Stimulated activated CD8-positive, alpha-beta memory T cell treated with anti-CD3 and anti-CD28 coated beads, Interleukin-12 subunit alpha, Interleukin-12 subunit beta, amount 100 ng/mL, for 1 hour (primary cell): ENCODE measurements at places on chromosomes 7 and 10.

DNA sequence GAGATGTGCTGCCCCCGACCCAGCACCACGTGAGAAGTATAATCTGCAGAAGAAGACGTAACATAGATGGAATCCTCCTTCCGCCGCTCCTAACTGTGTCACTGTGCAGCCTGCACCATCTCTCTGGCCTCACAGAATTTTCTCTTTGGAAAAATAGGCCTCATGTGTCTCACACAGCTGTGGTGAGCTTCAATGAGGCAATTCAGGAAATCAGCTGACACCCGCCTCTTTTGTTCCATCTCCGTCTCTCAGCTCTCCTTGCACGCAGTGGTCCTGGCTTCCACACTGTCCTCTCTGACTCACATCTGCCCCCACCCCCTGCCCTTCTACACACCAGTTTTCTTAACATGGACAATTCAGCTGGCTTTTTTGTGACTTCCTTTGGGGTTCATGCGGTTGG is 7.2 kb downstream of the C10orf90 start:
- peak; percentile 1 for DNase-seq

GRCh38 chr7:40447345-40447744 is 312.5 kb downstream of the SUGCT start:
- no peak for DNase-seq

DNA sequence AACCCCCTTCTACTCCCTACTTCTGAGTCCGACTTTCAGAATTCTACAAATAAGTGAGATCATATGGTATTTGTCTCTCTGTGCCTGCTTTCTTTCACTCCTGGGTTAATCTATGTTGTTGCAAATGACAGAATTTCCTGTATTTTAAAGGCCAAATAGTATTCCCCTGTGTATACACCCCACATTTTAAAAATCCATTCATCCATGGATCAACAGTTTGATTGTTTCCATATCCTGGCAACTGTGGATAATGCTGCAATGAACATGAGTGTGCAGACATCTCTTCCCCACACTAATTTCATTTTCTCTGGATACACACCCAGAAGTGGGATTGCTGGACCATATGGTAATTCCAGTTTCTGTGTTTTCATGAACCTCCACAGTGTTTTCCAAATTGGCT is 225.8 kb upstream of the TCERG1L start:
- DNase-seq, result no peak

- DNase-seq, result no peak
These were observed 67.2 kb downstream of the RAMP3 start for GRCh38 chr7:45224832-45225231.

DNA sequence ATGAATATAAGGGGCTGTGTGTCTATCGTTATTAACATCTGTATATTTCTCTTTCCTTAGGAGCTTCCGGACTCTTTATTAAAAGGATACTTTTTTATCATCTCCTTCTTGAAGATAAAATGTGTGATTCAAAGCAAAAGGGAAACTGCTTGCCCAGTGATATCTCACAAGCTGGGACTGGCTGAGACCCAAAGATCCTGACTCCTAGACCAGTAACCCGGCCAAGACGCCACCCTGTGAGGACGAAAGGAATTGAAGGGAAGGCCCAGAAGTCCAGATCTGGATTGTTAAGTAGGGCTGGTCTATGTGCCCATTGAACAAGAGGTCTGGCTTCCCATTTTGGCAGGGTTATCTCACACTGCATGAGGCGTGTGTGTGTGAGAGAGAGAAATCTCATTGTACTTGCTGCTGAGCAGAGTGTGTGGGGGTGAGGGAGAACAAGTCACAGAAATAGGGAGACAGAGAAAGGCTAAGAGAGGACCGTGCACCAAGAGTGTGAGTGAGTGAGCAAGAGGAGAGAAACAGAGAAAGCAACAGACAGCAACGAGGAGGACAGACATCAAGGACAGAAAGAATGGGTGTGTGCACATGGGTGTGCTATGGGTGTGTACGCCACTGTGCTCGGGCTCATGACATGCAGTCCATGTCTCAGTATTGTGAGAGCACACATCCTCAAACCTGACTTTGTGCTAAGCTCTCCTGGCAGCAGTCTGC is 75.4 kb downstream of the PLXNA4 start:
- no peak for DNase-seq
